CD4-positive, alpha-beta T cell treated with Interleukin-4 for 4 hours (primary cell): ENCODE measurements at places on chromosomes 12 and 14.

DNA sequence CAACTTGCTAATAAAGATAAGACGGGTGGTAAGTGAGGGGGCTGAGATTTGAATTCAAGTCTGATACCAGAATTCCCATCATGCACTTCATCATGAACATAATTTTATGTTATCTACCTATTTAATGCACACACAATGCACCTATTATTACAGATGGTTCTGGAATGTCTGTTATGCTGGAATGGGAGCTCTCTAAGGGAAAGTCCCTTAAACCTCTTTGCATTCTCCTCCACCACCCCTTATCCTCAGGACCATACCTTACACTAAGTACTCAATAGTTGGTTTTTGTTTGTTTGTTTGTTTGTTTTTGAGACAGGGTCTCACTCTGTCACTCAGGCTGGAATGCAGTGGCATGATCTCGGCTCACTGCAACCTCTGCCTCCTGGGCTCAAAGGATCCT is 7.0 kb upstream of the MSI1 start:
- DNase-seq = no peak

DNA sequence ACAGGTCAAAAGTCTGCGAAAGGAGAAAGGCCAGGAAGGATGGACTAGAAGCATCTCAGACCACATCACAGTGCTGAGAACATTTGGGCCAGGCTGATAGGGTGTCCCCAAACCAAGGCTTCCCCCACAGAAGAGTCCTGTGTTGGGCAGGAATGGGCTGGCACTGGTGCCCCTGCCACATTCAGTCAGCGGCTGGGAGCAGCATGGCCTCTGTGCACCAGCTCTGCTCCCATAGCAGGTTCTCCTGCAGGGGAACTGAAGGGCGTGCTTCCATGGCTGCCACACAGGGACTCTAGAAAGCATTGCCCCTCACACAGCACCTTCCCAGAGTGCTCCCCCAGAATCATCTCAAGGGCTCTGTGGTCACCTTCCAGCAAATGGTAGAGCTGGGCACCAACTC is 17.5 kb downstream of the EVL start:
- no peak for DNase-seq

GRCh38 chr14:85527006-85527405 is 2.9 kb upstream of the FLRT2 start:
- DNase-seq = no peak

DNA sequence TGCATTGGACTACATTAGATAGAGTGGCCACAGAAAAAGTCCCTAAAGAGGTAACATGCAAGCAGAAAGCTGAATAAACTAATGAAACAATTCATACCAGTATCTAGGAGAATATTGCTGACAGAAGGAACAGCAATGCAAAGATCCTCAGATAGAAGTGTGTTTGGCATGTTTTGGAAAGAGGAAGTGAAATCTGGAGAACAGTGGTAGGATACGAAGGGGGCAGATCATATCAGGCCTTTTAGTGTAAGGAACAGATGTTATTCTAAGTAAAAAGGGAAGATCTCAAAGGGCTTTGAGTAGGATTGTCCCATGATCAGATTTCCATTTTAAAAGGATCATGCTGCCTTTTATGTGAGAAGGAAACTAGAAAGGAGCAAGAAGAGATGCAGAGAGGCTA is 342.9 kb downstream of the PAWR start:
- no peak for DNase-seq

GRCh38 chr12:46830731-46831334 is 5.0 kb upstream of the SLC38A4 start:
- no peak for DNase-seq

DNA sequence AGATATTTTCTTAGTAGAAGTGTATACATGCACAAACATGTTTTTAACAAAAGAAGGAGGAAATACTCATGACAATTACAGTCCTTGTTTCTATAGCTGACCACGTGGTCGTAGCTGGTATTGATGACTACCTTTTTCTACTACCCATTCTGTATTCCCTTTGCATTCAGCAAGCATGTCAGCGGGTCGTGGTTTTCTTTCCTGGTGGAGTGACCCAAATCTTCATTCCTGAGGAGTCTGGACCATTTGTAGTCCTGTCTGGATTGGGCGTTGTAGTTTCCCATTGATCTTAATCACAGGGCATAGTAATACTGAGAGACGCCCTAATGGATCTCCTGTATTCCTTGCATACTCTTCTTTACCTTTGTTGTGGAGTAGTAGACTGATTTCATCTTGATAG is 472.1 kb upstream of the RGS6 start:
- no peak for DNase-seq
